Activated CD4-positive, alpha-beta T cell treated with anti-CD3 and anti-CD28 coated beads for 24 hours (primary cell): ENCODE measurements at places on chromosomes 16 and 17.

- no peak for DNase-seq
These were observed 19.2 kb upstream of the SPNS2 start for GRCh38 chr17:4479340-4479981.

- DNase-seq, result no peak
These were observed 145.3 kb upstream of the LHX1 start for GRCh38 chr17:36791942-36792475.

- DNase-seq, result no peak
These were observed 2.7 kb upstream of the BHLHA9 start for GRCh38 chr17:1267471-1267943.

DNA sequence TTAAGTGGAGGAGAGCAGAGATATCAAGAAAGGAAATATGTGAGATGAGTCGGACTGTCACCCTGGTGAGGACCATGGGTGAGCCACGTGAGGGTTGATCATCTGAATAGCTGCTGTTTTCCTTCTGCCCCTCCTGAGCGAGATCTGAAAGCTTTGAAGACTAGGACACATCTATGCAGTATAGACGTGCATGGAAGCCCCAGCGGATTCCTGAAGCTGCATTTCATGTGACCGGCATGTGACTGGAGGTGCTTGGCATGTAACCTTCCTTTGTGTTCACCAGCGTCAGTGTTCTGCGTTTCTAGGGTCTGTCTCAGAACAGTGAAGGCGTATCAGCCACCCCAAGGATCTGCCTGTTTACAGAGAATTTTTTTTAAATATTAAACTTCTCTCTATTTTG is 75.1 kb downstream of the MSI2 start:
- DNase-seq, result no peak

DNA sequence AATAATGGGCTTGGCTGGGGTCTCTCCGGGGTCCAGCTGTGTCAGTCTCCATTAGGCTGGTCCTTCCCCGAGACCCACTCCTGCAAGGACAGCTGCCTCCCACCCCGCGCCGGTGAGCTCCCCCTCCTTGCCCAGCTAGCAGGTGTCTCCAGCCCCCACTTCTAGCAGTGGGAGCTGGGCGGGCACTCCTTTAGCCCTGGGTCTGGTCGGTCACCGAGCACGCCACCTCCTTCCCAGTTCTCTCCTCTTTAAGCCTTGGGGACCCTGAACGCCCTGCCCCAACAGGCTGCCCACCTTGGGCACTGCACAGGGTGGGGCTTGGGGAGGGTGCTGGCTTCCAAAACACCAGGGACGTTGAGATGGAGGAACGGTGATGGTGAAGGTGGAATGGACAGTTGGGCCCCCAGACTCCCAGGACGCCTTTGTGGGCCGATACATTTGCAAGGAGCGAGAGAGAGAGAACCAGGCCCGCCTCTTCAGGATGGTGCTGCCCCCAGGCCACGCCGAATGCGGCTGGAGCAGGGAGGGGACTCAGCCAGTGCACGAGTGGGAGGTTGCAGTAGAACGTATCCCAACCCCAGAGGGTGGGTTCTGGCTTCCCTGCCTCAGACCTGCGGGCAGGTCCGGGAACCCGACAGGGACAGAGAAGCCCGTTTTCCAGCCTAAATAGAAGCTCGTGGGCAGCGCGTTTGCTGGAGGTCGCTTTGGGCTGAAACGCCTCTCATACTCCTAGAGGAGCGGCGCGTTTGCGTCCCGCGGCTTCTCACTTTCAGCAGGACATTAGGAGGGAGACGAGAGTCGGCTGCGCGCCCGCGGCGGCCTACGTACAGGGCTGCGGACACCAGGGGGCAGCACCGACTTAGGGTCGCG is 10.7 kb downstream of the TBX2 start:
- peak; percentile 60 for DNase-seq

DNA sequence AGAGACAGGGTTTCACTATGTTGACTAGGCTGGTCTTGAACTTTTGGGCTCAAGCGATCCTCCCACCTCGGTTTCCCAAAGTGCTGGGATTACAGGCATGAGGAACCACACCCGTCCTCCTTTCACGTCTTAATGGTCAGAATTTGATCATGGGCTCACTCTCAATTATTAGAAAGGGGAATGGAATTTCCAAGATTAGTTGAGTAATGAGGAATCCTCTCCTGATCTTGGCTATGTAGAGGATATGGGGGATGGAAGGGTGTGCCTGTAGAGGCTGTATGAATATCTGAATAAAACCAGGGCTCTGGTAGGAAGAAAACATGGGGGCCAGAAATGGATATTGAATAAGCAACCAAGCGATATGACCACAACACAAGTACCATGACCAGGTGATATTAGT is 25.9 kb upstream of the SMURF2 start:
- DNase-seq, result no peak

- DNase-seq, result no peak
These were observed 122.5 kb upstream of the CACNG5 start for GRCh38 chr17:66712453-66712852.

DNA sequence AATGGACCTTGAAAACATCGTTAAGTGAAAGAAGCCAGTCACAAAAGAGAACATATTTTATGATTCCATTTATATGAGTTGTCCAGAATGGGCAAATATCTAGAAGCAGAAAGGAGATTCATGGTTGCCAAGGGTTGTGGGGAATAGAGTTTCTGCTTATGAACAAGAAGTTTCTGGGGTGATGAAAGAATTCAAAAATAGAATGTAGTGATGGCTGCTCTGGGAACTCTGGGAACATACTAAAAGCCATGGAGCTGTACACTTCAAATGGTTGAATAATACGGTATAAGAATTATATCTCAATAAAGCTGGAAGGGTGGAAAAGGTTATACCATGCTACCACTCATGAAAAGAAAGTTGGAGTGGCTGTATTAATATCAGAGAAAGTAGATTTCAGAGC is 18.5 kb downstream of the AKTIP start:
- no peak for DNase-seq

DNA sequence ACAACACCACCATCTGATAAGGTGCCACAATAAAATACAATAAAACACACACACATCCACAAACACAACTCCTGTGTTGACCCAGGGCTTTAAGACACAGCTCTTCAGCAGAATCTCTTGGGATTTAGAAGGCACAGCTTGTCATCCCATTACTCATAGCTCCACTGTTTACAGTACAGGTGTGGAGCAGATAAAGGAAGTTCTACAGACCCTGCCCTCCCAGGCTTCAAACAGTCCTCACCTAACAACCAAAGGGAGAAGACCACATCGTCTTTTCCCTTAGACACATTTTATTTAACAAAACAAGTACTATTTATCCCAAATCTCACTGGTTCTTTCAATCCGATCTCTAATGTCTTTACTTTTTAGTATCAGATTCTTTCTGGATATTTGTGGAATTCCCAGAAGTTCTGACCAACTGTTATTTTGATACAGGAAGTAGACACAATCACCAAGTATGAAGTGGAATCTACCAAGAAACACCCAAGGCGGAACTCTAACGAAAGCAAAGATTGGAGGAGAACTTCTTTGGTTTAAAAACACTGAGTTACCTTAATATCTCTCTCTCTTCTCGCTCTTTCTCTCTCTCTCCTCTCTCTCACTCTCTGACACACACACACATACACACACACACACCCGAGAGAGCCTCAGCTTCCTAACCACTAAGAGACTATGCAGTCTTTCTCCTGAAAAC is 46.1 kb downstream of the CYTH1 start:
- DNase-seq, result no peak

GRCh38 chr17:81939218-81939617 is 2.1 kb upstream of the PYCR1 start:
- no peak for DNase-seq

GRCh38 chr17:58699771-58700170 is 7.4 kb downstream of the RAD51C start:
- DNase-seq, result no peak

GRCh38 chr16:16096121-16096857 is 127.0 kb downstream of the ABCC6 start:
- DNase-seq, result no peak

DNA sequence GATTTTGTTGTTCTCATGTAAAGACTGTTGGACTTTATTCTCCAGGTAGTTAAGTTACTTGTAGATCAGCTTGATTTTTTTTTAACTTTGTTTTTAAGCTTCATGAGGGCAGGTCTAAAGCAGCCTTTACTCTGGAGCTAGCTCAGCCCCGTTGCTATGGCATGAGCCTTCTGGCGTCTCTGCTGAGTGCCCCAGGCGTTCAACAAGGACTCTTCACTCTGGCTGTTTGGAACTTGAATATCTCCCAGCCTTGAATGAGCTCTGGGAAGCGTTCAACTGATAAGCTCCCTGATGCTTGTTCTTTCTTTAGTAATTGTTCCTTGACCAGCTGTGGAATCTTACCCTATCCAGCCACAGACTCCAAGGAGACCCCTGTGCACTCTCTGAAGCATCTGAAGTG is 82.3 kb downstream of the GNAO1 start:
- no peak for DNase-seq

GRCh38 chr17:33218698-33219601 is 74.1 kb downstream of the ASIC2 start:
- DNase-seq, result no peak

DNA sequence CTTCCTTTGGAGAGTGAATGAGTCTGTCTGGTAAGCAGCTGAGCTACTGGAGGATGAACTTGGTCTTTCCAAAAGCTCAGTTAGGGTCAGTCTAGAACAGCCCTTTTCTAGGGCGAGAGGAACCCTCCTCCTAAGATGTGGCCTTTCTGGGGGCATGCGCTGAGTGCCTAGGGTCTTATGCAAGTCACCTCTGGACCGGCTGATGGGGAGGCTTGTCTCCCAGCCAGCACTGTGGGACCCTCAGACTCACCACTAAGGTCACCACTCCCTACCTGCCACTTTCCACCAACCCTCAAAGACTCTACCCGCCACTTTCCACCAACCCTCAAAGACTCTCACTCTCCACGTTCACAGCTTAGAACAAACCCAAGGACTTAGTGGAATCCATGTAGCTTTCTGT is 26.8 kb downstream of the LMF1 start:
- DNase-seq, result no peak

- DNase-seq, result no peak
These were observed 689 bp upstream of the TBC1D24 start for GRCh38 chr16:2473999-2474876.

DNA sequence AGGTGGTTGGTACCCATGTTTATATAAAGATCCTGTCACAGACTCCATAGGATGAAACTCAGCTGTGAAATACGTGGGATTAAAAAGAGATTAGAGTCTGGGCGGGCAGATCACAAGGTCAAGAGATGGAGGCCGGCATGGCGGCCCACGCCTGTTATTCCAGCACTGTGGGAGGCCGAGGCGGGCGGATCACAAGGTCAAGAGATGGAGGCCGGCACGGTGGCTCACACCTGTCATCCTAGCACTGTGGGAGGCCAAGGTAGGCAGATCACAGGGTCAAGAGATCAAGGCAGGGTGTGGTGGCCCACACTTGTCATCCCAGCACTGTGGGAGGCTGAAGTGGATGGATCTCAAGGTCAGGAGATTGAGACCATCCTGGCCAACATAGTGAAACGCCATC is 3.9 kb downstream of the ANAPC11 start:
- DNase-seq, result no peak

DNA sequence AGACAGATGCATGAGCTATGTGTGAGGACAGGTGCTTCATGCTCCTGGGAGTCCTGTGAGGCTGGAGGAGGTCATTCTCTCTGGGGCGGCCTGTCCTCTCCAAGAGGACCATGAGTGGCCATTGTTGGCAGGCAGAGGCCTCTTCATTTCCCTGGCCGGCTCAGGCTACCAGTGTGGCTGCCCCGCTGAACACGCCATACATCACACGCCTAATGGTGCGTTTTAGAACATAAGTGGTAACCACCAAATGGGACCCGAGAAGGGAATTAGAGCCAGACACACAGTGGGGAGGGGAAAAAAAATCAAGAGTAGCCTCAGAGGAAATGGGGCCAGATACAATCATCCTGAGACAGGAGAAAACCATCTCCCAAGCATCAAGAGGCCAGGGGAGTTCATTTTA is 140.0 kb downstream of the SPACA3 start:
- DNase-seq, result no peak
